ENCODE measurements at places on chromosomes 6 and 20. TPM values are rescaled to one million over a fixed set of nuclear protein-coding genes. Genes with fewer than 3 reads are reported as not detected.

DNA sequence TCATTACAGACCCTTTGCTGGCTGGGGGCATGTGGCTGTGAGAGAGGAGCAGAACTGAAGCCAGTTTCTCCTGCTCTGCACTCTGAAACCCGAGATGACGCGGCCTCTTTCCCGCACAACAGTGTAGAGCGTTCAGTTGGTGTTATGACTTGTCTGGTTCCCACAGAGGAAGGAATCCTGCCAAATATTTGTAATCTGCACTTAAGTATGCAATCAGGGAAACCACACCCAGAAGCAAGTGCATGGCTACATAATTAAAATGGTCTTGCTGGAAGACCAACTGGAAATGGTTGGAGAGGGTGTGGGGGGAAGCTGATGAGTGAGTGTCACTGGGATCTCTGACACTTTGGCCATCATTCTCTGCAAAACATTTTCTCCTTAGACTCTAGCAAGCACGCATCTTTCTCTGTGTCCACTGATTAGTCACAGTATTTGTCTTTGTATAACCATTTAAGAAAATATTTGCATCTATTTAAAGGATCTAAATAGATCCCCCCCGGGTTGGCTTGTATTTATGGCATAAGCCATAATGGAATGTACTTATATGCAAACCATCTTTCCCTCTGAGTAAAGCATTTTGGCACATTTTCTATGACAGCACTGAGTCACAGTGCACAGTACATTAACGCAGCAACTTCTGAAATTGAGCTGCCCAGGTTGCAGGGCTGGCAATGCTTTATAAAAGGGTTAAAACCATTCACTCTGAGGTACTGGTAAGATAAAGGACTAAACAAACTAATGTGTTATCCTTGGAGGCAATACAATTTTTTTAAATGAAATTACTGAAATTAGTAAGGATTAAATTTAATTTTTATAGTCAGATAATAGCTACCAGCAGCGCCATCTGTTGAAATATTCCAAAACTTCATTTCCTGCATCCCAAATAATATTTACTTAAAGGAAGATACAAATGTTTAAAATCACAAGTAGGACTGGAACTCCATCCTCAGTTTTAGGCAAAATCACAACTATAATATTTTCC is 76.7 kb downstream of the FOXC1 start:
- H3K36me3 ChIP-seq = no peaks in the 10 kb centered on the region
- no peaks in the 10 kb centered on the region for H3K27me3 ChIP-seq
- no peaks in the 10 kb centered on the region for H3K4me1 ChIP-seq
- no peak overlapping the region for H3K27ac ChIP-seq

GRCh38 chr6:5250911-5251310 is 9.8 kb downstream of the LYRM4 start:
- H3K27me3 ChIP-seq = no peaks in the 10 kb centered on the region
- DNase-seq = no peak
- no peak overlapping the region for H3K4me3 ChIP-seq
- peaks cover 4% of the 10 kb centered on the region for H3K4me1 ChIP-seq

DNA sequence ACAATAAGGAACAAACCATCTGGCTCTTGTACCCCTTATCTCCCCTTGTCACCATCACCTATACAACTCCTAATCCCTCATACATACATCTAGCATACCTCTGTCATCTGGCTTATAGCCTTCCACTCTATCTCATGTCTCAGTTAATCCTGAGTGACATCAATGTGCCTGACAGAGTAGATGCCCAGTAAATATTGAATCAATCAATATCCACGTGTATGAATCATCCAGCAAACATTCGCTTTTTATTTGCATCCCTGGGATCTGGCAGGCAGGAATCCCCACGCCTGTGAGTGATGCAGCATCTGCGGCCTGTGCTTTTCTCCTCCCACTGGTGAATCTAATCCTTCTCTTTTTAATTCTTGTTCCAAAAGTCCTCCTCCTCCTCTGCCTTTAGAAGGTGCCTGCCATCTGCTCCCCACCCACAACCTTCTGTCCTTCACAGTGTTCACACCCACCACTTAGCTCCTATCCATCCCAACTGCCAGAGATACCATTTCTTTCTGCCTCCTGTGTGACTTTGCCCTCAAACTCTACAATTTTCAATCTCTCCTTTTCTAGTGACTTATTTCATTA is 37.6 kb downstream of the ZNF391 start:
- H3K4me1 ChIP-seq = no peaks in the 10 kb centered on the region
- H3K27me3 ChIP-seq = no peaks in the 10 kb centered on the region
- DNase-seq = no peak
- no peaks in the 10 kb centered on the region for H3K36me3 ChIP-seq

DNA sequence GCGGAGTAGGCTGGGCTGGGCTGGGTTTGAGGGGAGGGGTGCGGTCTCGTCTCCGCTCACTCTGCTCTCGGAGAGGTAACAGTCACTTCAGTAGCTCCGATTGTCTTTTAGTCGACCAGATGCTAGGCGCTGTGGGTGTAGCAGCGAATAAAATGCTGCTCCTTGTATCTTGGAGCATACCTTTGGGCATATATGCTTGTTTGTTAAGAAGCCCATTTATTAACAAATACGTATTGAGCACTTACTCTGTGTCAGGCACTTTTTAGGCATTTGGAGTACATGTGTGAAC is 545 bp downstream of the ACTR5 start:
- H3K27ac ChIP-seq = peak overlapping the region; percentile 67
- H3K27me3 ChIP-seq = peaks cover 3% of the 10 kb centered on the region
- H3K36me3 ChIP-seq = peaks cover 26% of the 10 kb centered on the region

GRCh38 chr6:163688739-163689362 is 274.3 kb downstream of the QKI start:
- no peak overlapping the region for H3K4me3 ChIP-seq
- DNase-seq = no peak
- H3K36me3 ChIP-seq = no peaks in the 10 kb centered on the region
- no peaks in the 10 kb centered on the region for H3K27me3 ChIP-seq
- H3K27ac ChIP-seq = no peak overlapping the region

DNA sequence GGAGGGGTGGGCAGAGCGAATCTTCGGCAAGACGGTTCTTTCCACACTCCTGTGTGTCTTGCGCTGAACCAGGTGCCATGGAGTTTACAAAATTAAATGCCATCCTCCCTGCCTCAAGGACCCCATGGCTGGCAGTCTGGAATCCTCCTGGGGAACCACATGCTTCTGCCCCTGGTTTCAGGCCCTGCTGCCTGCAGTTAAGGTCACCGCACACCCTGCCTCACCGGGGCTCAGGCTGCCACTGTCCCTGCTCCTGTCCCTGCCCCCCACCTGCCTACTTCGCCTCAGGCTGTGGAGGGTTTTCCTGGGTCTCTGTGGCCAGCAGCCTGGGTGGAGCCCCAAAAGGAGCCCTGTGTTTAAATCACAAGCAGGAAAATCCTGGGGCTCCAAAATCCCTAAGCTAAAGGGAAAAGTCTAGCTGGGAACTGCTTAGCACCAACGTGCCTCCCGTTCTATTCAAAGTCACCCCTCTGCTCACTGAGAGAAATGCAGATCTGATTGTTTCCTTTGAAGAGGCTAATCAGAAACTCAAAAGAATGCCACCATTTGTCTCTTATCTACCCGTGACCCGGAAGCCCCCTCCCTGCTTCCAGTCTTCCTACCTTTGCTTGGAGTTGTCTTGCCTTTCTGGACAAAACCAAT is 10.6 kb upstream of the TTLL2 start:
- no peak overlapping the region for H3K4me3 ChIP-seq
- H3K4me1 ChIP-seq = no peaks in the 10 kb centered on the region
- H3K36me3 ChIP-seq = no peaks in the 10 kb centered on the region
- DNase-seq = no peak
- no peak overlapping the region for H3K27ac ChIP-seq

DNA sequence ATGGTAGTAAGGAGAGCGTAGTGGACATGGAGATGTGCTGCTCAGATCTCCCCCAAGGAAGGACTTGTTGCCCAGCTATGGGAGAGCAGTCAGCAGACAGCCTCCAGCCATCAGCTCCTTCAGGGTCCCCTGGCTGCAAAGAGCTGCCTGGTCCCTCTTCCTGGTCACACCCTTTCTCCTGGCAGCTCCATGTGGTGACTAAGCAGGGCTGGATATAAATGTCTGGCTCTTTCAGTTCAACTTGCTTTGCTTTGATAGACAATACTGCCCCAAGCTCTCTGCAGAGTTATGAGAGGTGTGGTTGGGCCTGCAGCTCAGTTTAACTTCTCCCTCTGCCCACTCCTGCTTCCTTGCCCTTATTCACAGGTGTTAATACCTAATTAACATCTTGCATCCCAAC is 64.1 kb upstream of the DDR1 start:
- peaks cover 53% of the 10 kb centered on the region for H3K36me3 ChIP-seq
- no peaks in the 10 kb centered on the region for H3K27me3 ChIP-seq
- peaks cover 58% of the 10 kb centered on the region for H3K4me1 ChIP-seq
- H3K4me3 ChIP-seq = no peak overlapping the region
- DNase-seq = no peak

GRCh38 chr6:169803271-169803811 is 51.9 kb downstream of the ERMARD start:
- peaks cover 44% of the 10 kb centered on the region for H3K4me1 ChIP-seq
- H3K27ac ChIP-seq = no peak overlapping the region
- DNase-seq = peak; percentile 25

DNA sequence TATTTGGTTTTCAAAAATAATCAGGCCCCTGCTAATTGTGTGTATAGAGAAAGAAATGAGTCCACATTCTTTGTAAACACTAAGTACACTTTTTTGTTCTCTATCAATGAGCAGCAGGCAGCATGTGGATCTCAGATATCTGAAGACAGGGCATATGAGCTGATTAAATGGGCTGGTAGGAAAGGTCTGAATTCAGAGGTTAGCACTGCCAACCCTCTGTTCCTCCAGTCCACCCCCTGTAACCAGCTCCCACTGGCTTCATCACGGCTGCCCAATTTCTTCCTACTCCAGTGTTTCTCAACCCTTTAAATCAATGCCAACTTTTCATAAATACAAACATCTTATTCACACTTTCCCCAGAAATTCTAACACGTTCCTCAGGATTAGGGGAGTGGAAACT is 128.5 kb downstream of the TPBG start:
- H3K27me3 ChIP-seq = no peaks in the 10 kb centered on the region
- no peaks in the 10 kb centered on the region for H3K36me3 ChIP-seq
- H3K4me1 ChIP-seq = no peaks in the 10 kb centered on the region
- no peak for DNase-seq
- H3K27ac ChIP-seq = no peak overlapping the region

The B4GALT5 gene
- 39.4 TPM for total RNA-seq

The TGM3 gene
- not detected for total RNA-seq

The SPTLC3 gene
- total RNA-seq = 0.68 TPM

The OVOL2 gene
- not detected for total RNA-seq

The SNAI1 gene
- 1.3 TPM for total RNA-seq

The PLA2G7 gene
- total RNA-seq = not detected

The HCRTR2 gene
- not detected for total RNA-seq

The RNF217 gene
- total RNA-seq = 3.1 TPM
